ENCODE measurements at places on chromosomes 1 and 21.

- DNase-seq: no peak
These were observed 11.0 kb downstream of the TNFRSF14 start for GRCh38 chr1:2567083-2567679.

GRCh38 chr1:108848806-108849205 lies 8.1 kb downstream of the AKNAD1 start:
- DNase-seq: no peak

GRCh38 chr1:233613252-233614172 lies at the start of gene KCNK1:
KCNK1 (plus strand) TSS chr1:233614106; CDS start chr1:233614172, 66 bp downstream.
- DNase-seq: no peak

GRCh38 chr1:111236806-111237205 lies 9.3 kb downstream of the CHI3L2 start:
- DNase-seq: no peak

DNA sequence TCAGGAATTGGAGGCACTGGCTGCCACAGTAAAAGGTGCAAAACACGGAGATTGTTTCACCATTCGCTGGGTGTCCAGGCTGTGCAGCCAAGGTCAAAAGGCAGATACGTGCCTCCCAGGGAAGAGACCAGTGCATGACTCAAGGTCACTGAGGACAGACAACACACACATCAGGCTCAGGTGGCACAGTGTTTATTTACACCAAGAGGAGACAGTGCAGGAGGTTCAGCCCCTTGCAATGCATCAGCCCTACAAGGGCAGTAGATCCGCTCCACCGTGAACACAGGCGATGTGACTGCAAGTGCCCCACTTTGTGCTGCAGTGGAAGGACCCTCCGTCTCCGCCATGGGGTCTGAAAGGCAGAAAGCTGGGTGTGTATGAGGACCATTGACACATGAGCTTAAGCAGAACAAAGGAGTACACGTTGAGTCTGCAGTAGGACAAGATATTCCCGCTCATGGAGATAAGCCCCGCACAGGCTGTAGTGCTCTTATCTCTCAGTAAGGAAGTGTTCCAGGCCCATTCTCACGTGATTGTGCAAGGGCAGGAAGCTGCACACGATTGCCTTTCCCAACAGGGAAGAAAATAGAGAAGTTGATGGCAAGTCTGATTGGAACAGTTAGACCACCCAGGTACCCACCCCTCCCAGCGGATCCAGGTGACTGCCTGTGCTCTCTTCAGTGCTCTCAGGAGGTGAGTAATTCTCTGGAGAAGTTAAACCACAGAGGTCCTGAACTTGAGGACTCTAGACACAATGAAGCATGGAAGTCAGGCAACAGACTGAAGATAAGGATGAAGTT lies 37.5 kb upstream of the QSOX1 start:
- no peak for DNase-seq

- DNase-seq: no peak
These were observed 5.1 kb downstream of the PRRX1 start for GRCh38 chr1:170669107-170669445.

DNA sequence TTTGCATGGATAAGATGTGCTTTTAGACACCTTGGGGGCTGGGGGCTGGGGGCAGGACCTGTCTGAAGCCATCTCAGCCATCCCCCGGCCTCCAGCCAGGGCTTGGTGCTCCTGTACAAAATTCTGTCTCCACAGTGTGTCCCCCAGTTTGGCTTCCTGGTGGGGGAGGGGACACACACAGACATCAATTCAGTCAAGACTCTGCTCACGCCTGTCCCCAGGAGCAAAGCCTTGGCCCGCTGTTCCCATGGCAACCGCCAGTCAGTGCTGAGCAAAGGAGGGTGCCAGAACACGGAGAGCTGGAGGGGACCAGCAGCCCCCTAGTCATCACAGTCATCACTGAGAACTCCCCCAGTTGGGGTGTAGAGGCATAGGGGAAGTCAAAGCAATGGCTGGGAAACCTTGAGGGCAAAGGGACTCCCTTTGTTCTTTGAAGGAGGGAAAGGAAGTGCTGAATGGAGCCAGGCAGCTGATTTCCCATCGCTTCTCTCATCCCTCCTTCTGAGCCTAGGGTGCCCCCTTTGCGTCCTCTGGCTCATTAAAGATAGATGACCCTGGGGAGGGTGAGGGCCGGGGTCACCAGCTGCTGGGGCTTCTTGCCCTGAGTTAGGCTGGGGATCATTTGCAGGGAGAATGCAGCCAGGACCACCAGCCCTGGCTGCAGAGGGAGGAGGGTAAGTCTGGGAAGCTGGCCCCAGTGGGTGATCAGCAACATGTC lies 134.9 kb upstream of the IPO9 start:
- no peak for DNase-seq

DNA sequence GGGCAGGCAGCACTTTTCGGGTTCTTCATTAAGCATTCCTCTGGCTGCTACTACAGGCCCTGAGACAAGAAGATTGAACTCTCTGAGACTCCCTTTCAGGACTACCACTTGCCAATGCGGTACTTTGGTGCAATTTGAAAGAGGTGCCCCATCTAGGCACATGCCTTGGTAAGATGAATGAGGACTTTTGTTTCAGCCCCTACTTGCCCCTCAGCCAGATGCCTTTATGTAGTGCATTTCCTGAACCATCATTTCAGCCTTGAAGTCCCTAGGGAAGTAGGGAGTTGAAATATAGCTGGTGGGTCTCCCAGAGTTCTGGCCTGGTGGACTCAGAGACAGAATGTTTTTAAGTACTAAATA lies 123.8 kb downstream of the PLXNA2 start:
- no peak for DNase-seq

DNA sequence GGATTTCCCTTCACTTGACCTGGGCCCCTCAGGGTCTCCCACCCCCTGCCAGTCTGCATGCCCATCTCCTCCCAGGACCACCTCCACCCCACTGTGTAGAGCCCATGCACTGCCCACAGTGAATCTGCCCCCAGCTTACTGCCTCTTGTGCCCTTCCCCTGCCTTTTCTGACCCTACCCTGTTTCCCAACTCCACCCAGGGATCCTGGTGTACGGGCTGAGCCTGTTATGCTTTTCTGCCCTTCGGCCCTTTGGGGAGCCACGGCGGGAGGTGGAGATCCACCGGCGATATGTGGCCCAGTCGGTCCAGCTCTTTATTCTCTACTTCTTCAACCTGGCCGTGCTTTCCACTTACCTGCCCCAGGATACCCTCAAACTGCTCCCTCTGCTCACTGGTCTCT lies 1.9 kb downstream of the TMEM79 start:
- DNase-seq: no peak

GRCh38 chr1:151834239-151834638 lies 2.6 kb upstream of the RORC start:
- no peak for DNase-seq

DNA sequence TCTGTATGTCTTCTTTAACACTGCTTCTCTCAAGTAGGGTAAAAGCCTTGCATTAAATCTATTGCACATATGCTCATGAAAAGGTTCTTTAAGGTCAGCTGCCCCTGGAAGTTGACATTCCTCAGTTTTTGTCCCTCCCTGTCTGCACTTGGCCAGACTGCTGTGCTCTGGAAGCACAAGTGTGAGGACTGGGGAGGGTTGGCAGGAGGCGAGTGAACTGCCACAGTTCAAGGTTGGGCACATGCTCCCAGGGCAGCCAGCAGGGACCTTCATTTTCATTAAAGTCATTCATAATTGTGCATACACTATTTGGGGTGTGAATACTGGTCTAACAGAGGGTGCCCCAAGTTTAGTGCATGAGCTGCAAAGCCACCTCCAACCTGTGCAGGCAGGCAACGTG lies 10.9 kb upstream of the THEM5 start:
- no peak for DNase-seq

DNA sequence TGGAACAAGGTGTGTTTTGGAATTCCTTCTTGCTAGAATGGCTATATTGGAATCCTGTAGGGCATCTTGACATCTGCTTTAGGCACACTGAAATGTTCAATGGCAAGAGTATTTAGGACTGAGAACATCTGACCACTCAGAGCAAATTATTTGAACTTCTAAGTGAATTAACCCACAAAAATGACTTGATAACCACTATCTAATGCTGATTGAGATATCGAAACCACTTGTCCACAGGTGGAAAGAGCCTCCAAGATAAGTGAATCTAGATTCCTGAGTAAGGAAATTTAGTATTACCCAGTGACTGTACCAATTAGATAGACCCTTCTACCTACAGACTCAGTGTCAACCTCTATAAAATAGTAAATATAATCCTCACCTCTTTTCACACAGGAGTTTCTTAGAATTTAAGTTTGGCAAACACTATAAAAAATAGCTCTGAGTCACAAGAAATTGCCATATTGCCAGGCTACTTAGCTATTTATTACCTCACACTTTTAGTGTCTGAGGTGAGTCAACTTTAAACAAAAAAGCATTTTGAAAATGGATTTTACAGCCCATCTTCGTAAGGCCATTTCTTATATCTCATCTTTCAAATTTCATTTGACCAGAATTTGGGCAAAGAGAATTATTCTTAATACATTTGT lies 421.8 kb downstream of the PTBP2 start:
- no peak for DNase-seq

DNA sequence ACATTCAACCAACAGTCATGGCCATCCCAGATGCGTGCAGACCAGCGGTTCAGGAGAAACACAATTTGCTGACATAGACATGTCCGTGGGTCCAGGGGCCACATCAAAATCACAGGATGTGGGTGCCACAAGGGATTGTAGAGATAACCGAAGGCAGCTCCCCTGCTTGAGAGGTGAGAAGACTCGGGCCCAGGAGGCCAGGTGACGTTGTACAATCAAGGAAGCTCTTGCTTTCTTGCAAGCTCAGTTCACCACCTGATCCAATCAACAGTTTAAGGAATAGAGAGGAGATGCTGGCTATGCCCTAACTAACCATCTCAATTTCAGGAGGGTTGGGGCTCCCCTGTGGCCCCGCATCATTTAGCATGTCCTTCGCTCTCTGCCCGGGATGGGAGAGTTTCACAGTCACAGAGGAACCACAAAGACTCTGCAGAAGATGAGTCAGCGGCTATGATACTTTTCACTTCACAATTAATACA lies 19.5 kb downstream of the UBASH3A start:
- DNase-seq: no peak

GRCh38 chr1:179021873-179022272 lies 3.8 kb upstream of the FAM20B start:
- no peak for DNase-seq

DNA sequence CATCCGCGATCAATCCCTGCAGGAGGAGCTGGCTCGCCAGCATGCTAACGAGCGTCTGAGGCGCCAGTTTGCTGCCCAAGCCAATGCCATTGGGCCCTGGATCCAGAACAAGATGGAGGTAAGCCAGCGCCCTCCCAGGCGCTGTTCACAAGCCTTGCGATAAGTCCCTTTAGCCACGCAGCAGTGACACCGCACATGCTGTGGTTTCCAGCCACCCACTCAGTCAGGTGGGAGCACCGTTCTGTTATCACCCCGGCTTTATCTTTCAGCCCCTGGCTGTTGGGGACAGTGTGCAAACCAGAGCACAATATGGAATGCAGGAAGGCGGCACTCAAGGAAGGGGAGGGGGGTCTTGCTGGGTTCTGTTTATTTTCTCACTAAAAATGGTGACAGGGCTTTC lies 41.1 kb upstream of the MTR start:
- DNase-seq: no peak

- DNase-seq: no peak
These were observed 92.0 kb upstream of the RALGPS2 start for GRCh38 chr1:178633056-178633455.
